Heart left ventricle (tissue), 16 donors: ENCODE measurements at places on chromosomes 1 and 21. TPM values are rescaled to one million over a fixed set of nuclear protein-coding genes. Genes with fewer than 3 reads are reported as not detected.

GRCh38 chr1:246618240-246618808 is 52.1 kb downstream of the CNST start:
- H3K27me3 ChIP-seq: no peaks in the 10 kb centered on the region
- no peak for DNase-seq
- peaks cover 6% of the 10 kb centered on the region for H3K36me3 ChIP-seq
- H3K27ac ChIP-seq: peak overlapping the region; percentile 45
- peaks cover 5% of the 10 kb centered on the region for H3K4me1 ChIP-seq

GRCh38 chr1:2499986-2500596 is 24.0 kb downstream of the PLCH2 start:
- no peak overlapping the region for H3K4me3 ChIP-seq
- H3K4me1 ChIP-seq: peaks cover 6% of the 10 kb centered on the region
- no peak for DNase-seq
- H3K36me3 ChIP-seq: no peaks in the 10 kb centered on the region

DNA sequence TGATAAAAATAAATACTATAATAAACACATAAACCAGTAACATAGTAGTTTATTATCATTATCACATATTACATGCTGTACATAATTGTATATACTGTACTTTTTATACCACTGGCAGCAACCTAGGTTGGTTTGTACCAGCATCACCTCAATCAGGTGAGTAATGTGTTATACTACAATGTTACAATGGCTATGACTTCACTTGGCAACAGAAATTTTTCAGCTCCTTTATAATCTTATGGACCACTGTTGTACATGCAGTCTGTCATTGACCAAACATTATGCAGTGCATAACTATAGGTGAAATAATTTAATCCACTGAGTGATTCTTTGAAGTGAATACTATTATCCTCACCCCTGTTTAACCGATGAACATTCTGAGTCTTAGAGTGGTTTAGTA is 44.5 kb downstream of the TNFSF4 start:
- no peaks in the 10 kb centered on the region for H3K27me3 ChIP-seq
- H3K27ac ChIP-seq: no peak overlapping the region
- no peaks in the 10 kb centered on the region for H3K4me1 ChIP-seq

The PLEKHN1 gene
- not detected for total RNA-seq

DNA sequence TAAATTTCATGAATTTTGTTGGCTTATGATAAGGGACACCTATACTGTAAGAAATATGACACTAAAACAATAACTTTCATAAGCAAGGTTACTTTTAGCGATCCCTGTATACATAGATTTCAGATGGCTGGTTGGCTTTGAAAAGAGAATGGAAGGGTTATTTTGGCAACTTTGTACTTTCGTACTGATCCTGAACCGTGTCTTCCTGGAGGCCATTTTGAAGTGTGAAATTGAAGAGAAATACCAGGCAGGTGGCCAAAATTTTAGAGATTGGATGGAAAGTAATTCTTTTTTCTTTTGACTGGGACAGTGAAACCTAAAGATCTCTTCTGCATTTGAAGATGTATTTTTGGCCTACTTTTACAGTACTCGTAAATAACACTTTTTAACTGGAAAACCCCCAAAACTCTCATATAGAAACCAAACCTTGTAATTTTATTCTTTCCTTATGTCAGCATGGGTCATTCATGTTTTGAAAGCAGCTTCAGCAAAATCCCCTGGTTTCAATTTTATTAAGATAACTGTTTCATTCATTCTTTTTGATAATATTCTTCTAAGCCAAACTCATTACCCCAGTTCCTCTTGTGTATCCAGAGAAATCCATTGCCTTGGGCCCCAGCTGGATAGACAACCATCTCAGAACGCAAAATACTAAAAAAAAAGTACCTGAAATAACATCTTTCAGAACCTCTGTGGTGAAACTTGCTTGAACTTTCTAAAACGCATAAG is 38.4 kb upstream of the ZNF281 start:
- H3K4me1 ChIP-seq: no peaks in the 10 kb centered on the region
- H3K36me3 ChIP-seq: no peaks in the 10 kb centered on the region
- no peak overlapping the region for H3K4me3 ChIP-seq
- no peak for DNase-seq

The OR2T35 gene
- total RNA-seq: not detected

DNA sequence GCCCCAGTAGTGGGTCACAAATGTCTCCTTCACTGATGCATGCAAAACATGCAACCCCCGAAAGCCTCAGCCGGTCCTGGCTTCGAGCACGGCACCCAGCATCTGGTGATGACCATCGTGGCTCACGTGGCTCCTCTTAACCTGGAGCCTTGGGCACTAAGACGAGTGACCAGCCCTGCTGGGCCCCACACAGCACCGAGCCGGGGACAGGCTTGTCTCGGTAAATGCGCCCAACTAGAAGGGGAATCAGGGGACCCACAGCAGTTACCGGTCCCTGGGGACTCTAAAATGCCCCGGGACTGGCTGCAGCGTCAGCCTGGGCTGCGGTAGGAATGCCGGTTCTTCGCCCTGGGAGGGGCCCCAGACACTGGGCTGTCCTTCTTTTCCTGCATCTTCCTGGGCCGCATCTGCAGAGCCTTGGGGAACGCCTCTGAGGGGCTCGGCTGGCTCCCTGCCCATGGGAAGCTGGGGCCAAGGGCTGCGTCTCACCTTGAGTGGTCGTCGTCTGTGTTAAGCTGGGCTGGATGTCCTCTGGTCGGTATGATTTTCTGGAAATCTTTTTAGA is 13.1 kb upstream of the TTC34 start:
- H3K4me3 ChIP-seq: no peak overlapping the region
- no peaks in the 10 kb centered on the region for H3K36me3 ChIP-seq
- H3K4me1 ChIP-seq: no peaks in the 10 kb centered on the region
- no peak overlapping the region for H3K27ac ChIP-seq
- DNase-seq: no peak
- peaks cover 3% of the 10 kb centered on the region for H3K27me3 ChIP-seq

DNA sequence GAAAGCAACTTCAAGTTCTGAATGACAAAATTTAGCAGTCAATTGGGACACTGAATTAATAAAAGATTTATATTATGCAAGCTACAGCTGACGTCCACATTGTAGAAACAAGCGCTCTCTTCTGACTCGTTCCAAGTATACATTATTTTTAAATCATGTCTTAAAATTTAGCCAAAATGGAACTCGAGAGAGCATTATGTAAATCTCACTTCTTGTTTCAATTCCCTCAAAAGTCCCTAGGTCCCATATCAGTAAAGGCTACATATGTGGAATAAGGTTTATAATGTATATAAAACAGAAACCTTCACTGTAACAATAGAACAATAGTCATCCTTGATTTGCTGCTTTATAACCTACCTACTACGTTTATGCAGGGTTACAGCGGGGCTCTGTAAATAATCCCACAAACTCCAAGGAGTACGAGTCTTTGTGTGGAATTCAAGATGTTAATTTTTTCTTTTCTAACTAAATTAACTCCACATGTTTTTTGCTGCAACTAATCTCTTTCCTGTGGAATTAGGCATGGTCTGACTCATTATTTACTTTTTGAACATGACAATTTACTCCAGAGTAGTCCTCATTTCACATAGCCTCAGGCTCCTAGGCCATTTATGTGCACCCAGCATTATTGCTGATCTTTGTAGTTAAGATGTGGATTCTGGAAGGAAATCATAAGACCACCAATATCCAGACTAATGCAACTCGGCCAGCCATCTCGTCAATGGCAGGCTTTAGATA is 785.1 kb downstream of the LTN1 start:
- H3K36me3 ChIP-seq: no peaks in the 10 kb centered on the region
- H3K4me3 ChIP-seq: no peak overlapping the region
- H3K27ac ChIP-seq: no peak overlapping the region

The GNAT2 gene
- total RNA-seq: not detected

DNA sequence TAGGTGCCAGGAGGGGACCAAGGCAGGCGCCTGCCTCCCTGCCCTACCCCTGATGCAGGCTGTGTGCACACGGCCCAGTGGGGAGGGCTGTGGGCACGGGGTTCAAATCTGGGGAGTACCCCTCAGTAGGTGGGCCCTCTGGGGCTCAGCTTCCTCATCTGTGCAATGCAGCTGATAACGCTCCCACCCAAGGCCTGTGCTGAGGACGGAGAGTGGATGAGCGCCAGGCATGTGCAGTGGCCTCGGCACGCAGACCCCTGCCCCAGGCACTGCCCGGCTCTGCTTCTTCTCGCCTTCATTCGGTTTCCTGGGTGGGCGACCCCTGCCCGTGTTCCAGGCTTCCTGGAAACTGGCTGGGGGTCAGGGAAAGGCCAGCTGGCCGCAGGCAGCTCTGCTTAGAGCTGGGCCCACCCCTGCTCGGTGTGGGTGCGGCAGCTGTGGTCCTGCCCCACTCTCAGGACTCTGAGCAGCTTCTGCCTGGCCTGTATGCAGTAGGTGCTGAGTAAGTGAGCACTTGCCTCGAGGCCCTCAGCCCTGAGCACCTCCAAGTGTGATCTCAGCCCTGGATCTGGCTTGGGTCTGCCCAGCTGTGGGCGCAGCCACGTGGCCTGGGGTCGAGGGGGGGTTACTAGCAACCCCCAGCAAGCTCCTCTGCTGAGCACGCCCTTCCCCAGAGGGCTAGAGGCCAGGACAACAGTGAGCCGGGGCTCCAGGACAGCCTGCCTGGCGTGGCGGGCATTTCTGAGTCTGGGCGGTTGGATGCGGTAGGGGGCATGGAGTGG is 11.9 kb upstream of the TNFRSF14 start:
- peaks cover 60% of the 10 kb centered on the region for H3K4me1 ChIP-seq
- no peak overlapping the region for H3K27ac ChIP-seq
- no peaks in the 10 kb centered on the region for H3K36me3 ChIP-seq
- no peak overlapping the region for H3K4me3 ChIP-seq
- no peak for DNase-seq

- H3K4me3 ChIP-seq: no peak overlapping the region
- H3K36me3 ChIP-seq: no peaks in the 10 kb centered on the region
- no peaks in the 10 kb centered on the region for H3K27me3 ChIP-seq
- no peak overlapping the region for H3K27ac ChIP-seq
- H3K4me1 ChIP-seq: peaks cover 6% of the 10 kb centered on the region
Measured at GRCh38 chr1:57249511-57249910, 174.3 kb downstream of the DAB1 start.

DNA sequence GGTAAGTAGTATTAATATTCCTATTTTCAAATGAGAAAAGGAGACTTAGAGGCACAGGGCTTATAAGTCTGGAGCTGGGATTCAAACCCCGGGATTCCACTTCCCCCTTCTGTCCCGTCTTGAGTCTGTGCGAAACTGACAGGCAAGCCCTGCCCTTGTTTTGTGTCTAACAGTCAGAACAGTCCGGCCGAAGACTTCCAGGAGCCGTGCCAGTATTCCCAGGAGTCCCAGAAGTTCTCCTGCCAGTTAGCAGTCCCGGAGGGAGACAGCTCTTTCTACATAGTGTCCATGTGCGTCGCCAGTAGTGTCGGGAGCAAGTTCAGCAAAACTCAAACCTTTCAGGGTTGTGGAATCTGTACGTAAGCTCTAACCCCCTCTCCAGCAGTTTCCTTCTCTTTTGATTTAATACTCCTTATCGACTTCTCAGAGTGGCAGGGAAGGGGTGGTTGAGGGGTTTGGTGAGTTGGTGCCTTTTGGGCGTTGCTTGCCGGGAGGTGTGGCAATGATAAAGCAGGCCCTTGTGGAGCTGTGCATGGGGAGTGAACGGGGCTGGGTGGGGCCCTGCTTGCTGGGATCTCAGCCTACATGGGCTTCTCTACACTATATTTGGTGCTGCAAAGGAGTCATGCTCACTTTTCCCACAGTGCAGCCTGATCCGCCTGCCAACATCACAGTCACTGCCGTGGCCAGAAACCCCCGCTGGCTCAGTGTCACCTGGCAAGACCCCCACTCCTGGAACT is 29.4 kb downstream of the IL6R start:
- H3K27ac ChIP-seq: peak overlapping the region; percentile 81
- H3K4me3 ChIP-seq: peak overlapping the region; percentile 25
- H3K4me1 ChIP-seq: peaks cover 50% of the 10 kb centered on the region
- H3K27me3 ChIP-seq: no peaks in the 10 kb centered on the region
- peaks cover 10% of the 10 kb centered on the region for H3K36me3 ChIP-seq
- peak; percentile 81 for DNase-seq

The TLCD4 gene
- total RNA-seq: 68.3 TPM

GRCh38 chr21:38244885-38245869 is 11.6 kb upstream of the KCNJ15 start:
- no peak overlapping the region for H3K27ac ChIP-seq
- no peaks in the 10 kb centered on the region for H3K36me3 ChIP-seq
- peaks cover 7% of the 10 kb centered on the region for H3K4me1 ChIP-seq
- no peak overlapping the region for H3K4me3 ChIP-seq
- no peak for DNase-seq
- H3K27me3 ChIP-seq: no peaks in the 10 kb centered on the region

DNA sequence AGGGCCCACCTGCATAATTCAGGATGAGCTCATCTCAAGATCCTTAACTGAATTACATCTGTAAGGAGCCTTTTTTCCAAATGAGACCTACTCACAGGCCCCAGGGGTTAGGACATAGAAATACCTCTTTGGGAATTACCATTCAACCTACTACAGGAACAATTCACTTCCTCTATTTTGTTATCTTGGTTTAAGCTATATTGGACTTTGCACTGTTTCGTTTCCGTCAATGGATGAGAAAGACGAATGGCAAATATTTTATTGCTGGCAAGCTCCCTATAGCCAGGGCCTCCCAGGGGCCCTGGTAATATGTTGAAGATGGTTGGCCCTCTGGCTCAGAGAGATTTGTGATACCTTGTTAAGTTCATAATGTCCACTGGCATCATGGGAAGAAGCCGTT is 384.2 kb upstream of the DUSP10 start:
- no peak overlapping the region for H3K27ac ChIP-seq
- H3K27me3 ChIP-seq: no peaks in the 10 kb centered on the region
- H3K4me3 ChIP-seq: no peak overlapping the region
- H3K4me1 ChIP-seq: no peaks in the 10 kb centered on the region
- no peak for DNase-seq
- H3K36me3 ChIP-seq: no peaks in the 10 kb centered on the region

DNA sequence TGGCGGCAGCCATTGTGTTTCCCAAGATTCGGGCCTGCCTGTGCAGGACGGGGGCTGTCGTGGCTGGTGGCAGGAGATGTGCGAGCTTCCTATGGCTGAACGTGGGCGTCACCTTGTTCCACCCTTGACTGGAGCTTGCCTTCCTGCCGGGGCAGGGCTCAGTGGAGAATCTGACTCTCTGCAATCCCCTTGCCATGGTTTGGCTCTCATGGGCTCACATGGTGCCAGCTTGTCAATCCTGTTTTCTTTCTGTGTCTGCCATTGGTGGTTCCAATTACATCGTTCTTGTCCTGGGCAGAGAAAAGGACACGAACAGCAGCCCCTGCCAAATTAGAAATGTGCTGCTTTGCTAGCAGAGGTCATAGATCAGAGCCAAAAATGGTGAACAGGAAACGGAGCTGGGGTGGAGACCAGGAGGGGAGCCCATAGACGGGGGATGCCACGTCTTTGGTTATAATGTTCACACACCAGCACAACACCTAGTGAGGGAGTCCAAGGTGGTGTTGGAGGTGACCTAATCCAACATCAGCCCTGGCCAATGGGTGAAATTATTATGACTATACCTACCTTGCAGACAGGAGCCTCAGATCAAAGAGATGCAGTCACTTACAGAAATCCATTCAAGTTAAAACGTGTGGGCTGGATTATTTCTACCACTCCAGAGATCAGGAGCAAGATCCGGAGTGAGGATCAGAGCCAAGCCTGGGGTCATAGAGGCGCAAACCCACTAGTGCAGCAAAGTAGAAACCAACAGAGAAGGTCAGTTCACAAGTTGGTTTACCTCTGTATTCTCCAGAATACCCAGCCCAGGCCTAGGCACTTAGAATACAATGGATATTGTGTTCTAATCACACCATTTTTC is 253.1 kb downstream of the SIPA1L2 start:
- peaks cover 12% of the 10 kb centered on the region for H3K4me1 ChIP-seq
- no peak overlapping the region for H3K4me3 ChIP-seq
- DNase-seq: peak; percentile 70
